ENCODE measurements at places on chromosomes 5 and 9.
A peak's percentile ranks its signal among the peaks of the same experiment; 100 is the strongest.

DNA sequence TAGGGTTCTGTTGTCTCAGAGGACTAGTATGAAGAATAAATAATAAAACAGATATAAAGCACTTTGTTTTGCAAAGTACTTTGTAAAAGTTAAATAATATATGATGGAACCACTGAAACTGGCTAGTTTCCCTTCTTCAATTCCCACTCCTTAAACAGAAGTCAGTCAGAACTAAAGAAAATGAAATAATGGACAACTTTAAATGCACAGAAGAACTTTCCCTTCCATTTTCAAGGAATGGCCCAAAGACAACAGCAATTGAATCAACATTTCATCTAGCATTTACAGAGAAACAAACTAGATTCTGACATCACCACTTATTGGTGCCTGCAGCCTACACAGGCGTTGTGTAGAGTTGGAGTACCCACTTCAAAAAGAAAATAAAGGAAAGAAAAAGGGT is 16.2 kb downstream of the DIAPH1 start:
- no peak for DNase-seq

DNA sequence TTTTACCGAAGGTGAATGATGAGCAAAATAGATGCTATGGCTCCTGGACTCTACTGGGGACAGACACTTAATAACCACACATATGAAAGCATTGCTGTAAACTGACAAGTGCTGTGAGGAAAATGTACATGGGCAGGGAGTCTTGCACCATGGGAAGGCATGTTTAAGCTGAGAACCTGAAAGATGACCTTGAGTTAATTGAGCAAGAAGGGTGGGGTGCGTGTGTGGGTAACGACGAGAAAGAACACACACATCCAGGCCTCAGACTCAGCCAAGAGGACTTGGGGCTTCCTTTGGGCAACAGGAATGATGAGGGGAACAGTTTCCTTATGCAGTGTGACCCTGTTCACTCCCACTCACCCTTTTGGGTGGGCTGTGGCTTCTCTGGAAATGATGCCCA is 73.1 kb downstream of the HSPA4 start:
- DNase-seq: no peak

DNA sequence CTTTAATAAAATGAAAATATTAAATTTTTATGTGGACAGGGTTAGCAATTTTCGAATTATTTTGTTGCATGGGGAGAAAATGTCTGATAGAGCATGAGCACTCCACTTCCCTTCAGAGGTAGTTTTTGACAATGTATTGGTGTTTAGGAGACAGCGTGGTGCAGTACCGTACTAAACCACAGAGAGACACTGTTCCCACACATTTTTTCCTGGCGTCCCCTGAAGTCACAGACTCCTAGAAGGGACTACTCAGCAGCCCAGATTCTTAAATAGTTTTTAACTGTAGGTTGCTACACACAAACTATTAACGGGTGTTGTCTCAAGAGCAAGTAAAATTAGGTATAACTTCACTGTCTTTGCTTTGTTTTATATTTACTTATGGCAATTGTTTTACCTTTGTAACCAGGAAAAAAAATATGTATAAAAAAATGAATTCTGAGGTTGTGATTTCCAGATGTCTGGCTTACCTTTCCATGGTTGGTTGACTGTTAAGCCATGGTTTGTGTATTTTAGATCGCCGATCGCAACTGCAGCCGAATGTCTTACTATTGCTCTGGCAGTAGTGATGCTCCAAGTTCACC is 171.2 kb downstream of the DOCK8 start:
- DNase-seq: peak; percentile 72

GRCh38 chr5:143644727-143645126 is 167.2 kb upstream of the HMHB1 start:
- no peak for DNase-seq

GRCh38 chr5:42614509-42614908 is 142.1 kb upstream of the CCDC152 start:
- DNase-seq: no peak

DNA sequence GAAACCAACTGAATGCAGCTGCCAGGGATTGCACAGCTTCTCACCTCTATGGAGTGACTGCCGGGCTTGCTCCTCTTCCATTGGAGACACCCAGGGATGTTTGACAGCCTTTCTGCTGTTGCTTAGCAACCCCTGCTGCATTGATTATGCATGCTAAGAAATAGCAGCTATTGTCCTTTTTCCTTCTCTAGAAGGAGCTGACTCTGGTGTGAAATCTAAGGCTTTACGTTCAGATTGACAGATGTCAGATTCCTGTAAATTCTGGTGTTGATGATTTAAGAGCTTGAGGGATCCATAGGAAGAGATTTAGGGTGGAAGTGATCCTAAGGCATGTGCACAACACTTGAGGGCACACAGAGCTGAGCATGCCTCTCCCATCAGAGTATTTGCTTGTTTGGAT is 267.7 kb downstream of the NTRK2 start:
- DNase-seq: peak; percentile 76

GRCh38 chr5:56426693-56427092 is 193.6 kb upstream of the ANKRD55 start:
- DNase-seq: no peak

GRCh38 chr5:81632679-81633078 is 118.2 kb downstream of the SSBP2 start:
- DNase-seq: no peak

DNA sequence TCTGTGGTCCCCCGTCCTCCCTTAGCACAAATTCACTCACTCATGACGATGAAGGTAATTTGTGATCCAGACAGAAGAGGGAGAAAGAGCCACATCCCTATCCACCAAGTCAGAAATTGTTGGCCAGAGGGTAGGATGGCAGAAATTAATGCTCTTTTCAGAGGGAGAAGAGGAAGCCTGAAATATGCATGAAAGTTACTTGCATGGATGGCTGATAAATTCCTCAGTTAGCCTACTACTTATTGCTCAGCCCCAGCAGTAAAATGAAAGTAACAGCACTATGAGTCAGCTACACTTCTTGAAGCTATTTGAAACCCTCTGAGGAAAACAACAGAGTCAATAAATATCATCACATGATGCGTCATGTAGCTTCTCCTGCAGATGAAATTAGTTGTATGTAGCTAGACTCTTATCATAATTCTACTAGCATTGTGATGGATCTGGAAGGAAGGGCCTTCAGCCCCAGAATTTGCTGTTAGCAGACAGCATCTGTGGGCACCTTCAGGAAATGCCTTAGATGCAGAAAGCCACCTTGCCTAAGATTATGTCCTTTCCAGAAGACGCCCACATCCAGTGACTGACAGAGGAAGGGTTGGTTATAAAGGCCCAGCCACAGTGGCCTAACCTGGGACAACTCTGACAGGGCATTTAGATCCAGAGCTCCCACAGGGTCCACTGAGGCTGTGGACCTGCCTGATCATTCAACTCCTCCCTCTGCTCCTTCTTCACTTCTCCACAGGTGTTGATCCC is 81.2 kb upstream of the CCDC112 start:
- no peak for DNase-seq

DNA sequence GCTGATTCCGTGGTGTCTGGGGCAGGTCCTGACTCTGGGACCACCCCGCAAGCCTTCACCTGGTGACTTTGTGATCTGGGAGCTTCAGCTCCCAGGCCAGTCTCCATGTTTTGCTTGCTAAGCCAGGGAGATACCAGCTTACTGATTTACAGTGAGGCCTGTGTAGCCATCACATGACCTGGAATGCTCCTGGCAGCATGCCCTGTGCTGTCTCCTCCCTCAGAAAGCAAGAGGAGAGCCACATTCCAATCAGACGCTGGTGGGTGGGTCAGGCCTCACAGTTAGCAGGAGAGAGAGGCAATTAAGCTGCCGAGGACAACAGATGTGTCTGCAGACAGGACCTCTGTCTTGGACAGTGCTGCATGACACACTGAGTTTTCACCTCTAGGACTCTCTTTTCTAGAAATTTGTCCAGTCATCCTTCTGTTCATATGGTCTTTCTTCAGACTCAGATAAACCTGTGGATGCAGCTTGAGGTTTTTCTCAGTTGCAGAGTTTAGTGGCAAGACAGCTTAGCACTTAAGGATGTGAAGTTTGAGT is 24.4 kb upstream of the GRPEL2 start:
- peak; percentile 71 for DNase-seq

- DNase-seq: no peak
Observed at GRCh38 chr5:27313549-27313948, 275.2 kb upstream of the CDH9 start.

DNA sequence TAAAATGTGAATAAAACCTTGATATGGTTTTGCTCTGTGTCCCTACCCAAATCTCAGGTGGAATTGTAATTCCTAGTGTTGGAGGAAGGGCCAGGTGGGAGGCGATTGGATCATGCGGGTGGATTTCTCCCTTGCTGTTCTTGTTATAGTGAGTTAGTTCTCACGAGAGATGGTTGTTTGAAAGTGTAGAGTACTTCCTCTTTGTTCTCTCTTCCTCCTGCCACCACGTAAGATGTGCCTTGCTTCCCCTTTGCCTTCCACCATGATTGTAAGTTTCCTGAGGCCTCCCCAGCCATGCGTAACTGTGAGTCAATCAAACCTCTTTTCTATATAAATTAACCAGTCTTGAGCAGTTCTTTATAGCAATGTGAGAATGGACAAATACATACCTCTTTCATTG is 34.9 kb downstream of the TARS1 start:
- no peak for DNase-seq

DNA sequence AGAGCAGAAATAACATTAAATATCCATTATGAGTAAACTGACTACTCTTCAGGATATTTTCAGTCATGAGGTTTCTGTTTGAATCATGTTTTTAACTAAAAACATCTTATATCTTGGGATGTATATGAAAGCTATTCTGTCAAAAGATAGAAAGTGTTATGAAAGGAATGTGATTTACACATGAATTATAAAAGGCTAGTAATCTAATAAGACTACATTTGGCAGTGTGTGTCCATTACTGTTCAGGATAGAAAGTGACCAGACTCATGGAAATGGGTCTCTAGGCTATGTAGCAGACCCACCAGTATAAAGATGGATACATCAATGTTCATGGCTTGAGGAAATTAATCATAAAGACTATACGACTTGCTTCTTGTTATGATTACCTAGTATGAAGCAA is 1328.2 kb upstream of the NUDT12 start:
- no peak for DNase-seq

- DNase-seq: no peak
Observed at GRCh38 chr5:14726066-14726838, 61.7 kb downstream of the OTULIN start.

DNA sequence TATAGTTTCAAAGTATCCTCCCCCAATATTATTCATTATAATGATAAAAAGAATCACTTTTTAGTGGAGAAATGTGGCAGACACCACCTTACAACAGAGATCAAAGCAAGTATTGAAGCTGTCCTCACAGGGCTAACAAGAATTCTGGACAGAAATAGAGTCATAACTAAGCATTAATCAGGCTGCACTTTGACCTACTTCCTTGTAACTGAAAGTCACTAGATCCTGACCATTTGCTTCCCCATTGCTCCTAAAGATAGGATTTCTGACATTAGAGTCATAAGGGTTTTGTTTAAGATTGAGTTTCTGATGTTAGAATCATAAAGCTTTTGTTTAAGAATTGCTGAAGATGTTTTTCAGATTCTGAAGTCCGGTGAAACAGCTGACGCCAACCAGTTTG is 159.7 kb downstream of the ATP10B start:
- DNase-seq: no peak

GRCh38 chr5:33764786-33765185 is 127.0 kb downstream of the ADAMTS12 start:
- DNase-seq: no peak

DNA sequence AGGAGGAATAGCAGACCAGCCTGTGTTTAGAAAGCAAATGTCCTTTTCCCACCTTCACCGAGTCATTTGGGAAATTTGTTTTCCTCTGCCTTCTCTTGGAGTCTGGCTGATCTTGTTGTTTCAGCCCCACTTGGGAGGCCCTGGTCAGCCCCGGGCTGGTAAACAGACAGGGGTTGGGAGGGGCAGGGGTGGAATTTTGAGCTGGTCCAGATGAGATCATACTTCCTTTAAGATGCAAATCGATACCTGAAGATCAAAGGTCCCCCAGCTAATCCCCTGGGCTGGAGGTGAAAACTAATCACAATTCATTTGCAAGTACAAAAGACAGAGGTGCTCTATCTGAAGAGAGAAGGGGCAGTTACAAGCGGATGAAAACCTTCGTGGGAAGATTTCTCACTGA is 118.4 kb downstream of the PAPPA start:
- DNase-seq: peak; percentile 82

- no peak for DNase-seq
Observed at GRCh38 chr9:93574900-93575795, 1.2 kb upstream of the PHF2 start.

- DNase-seq: peak; percentile 41
Observed at GRCh38 chr5:61675015-61675692, 343.1 kb downstream of the ZSWIM6 start.

DNA sequence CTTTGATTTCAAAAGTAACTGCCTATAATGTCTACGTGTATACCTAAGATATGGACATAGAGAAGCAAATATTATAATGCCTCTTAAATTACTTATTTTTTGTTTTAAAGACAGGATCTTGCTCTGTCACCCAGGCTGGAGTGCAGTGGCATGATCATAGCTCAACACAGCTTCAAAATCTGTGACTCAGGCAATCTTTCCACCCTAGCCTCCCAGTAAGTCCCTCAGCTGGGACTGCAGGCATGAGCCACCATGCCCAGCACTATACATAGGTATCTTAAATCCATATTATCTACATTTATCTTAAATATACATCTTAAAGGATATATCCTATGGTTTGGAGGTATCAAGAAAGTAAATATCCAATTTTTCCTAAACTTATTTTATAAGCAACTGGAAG is 261.2 kb downstream of the ARL15 start:
- DNase-seq: no peak

DNA sequence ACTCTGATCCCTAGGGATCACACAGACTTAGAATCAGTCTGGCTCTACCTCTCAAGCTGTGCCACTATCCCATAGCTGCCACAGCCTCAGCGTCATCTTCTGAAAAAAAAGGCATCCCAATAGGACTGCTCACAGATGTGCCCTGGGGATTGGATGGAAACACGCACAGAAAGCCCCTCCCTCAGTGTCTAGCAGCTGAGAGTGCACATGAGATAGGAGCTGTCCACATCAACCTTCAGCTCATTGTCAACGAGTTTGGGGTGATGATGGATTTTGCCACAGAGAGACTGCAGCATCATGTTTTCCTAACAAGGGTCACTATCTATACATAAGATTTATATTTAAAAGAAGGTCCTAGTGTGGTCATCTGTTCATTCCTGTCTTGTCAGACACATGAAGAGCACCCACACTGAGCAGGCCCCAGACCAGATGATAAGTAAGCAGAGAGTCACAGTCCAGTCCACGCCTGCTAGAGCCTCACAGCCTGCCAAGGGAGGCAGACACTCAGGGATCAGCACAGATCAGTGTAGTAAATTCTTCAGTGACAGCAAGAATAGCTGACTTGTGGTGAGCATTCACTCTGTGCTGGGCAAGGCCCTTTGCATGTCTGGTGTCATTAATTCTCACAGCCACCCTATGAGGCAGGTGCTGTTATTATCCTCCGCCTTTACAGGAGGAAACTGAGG is 25.8 kb downstream of the AFAP1L1 start:
- no peak for DNase-seq

GRCh38 chr9:17528859-17529258 is 50.0 kb upstream of the SH3GL2 start:
- no peak for DNase-seq

- no peak for DNase-seq
Observed at GRCh38 chr9:28134446-28134976, 561.2 kb upstream of the C9orf72 start.

All from iPS-NIHi11 (cell line).